Central memory CD8-positive, alpha-beta T cell (primary cell): ENCODE measurements at places on chromosomes 12 and 14.

GRCh38 chr12:38847247-38847646 lies 58.1 kb downstream of the CPNE8 start:
- DNase-seq, result no peak

DNA sequence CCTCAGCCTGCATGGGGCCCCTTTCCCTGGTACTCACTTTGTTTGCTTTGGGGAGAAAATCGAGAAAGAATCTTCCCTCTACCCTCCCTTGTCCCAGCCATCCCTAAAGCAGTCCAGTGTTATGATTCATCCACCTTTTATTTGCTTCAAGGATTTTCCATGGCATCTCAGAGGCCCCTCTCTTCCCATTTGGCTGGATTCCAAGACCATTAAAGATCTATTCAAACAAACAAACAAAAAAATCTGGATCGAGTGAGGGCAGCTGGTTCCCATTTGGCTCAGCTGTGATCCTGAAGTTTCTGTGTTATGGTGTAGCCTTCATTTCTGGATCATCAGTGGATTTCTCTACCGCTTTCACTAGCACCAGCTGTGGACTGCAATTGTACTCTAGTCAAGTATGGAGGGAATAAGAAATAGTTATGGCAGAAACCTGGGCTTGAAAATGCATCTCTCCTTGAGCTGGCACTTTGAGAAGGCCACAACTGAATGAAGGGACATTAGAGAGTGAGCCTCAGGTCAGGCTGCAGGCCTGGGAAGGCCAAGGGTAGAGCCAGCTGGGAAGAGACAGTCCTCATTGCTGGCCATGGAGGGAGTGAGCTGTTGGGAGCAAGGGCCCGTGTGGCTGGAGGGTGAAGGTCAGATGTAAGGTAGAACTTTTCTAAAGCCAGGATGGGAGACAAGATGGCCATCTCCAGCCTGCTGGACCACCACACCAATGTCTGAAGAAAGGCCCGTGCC lies 13.7 kb downstream of the KRT71 start:
- DNase-seq, result no peak

GRCh38 chr14:34350903-34351302 lies 111.1 kb downstream of the SPTSSA start:
- no peak for DNase-seq

- peak; percentile 22 for DNase-seq
Measured at GRCh38 chr12:3727877-3728632, 24.9 kb downstream of the CRACR2A start.

DNA sequence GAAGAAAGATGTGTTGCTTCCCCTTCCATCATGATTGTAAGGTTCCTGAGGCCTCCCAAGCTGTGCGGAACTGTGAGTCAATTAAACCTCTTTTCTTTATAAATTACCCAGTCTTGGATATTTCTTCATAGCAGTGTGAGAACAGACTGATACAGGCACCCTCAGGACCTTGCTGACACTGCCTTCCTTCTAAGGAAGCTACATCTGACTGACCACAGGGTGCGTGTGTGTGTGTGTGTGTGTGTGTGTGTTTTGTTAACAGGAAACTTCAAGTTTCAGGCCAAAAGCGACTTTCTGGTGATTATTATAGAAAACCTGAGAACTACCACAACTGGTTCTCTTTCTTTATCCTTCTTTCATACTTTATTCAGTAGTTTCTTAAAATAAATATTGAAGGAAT lies 149.0 kb downstream of the CAPZA3 start:
- no peak for DNase-seq

- no peak for DNase-seq
Measured at GRCh38 chr12:76614364-76614763, 54.8 kb upstream of the OSBPL8 start.

- peak; percentile 41 for DNase-seq
Measured at GRCh38 chr14:89617481-89618329, 200.7 kb upstream of the FOXN3 start.

- no peak for DNase-seq
Measured at GRCh38 chr12:108806346-108806745, 51.0 kb downstream of the SSH1 start.
